ENCODE measurements at places on chromosomes 7 and 10.

GRCh38 chr7:129144095-129144833 lies at the start of gene TSPAN33:
Gene TSPAN33, plus strand, starts transcription at chr7:129144707. Its CDS starts 274 bp downstream, at chr7:129144981.
- peak; percentile 65 for DNase-seq

DNA sequence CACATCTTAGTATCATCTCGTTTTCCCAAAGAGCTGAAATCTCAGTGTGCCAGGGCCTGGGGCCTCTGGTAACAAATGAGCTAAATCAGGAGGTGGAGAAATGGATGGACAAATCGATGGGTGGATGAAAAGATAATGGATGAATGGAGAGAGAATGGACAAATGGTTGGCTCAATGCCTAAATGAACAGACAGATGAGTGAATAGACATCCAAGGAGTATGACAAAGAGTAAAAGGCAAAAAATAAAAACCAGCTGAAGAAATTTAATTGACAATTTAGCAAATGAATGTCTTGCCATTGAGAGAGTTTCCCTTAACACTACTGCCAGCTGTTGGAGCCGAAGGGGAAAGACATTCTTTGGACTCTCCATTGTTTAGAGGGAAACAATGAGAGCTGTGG lies 8.0 kb downstream of the SYCE1 start:
- no peak for DNase-seq

DNA sequence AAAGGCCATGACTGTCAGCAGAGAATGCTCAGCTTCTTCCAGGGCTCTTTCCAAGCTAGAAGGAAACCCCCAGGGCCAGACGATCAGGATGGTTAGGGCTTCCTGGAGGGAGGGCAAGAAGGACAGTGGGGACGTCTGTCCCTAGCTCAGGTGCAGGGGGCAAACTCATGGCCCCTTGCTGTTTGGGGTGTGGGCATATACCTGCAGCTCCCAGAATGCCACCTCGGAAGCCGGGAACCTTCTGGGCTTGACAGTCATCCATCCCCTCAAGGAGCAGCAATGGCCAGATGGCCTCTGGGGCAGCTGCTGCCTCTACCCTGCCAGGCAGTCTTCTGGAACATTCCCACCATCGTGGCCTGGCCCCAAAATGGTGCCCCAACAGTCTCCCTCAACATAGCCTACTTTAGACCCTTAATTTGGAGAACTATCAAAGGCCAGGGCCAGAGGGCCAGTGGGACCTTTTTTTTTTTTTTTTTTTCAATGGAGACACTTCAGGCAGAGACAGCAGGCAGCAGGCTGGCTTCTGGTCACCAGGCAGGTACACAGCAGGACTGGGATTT lies 40.2 kb upstream of the ZMIZ1 start:
- no peak for DNase-seq

- no peak for DNase-seq
Observed at GRCh38 chr7:83739527-83739926, 90.6 kb upstream of the SEMA3E start.

DNA sequence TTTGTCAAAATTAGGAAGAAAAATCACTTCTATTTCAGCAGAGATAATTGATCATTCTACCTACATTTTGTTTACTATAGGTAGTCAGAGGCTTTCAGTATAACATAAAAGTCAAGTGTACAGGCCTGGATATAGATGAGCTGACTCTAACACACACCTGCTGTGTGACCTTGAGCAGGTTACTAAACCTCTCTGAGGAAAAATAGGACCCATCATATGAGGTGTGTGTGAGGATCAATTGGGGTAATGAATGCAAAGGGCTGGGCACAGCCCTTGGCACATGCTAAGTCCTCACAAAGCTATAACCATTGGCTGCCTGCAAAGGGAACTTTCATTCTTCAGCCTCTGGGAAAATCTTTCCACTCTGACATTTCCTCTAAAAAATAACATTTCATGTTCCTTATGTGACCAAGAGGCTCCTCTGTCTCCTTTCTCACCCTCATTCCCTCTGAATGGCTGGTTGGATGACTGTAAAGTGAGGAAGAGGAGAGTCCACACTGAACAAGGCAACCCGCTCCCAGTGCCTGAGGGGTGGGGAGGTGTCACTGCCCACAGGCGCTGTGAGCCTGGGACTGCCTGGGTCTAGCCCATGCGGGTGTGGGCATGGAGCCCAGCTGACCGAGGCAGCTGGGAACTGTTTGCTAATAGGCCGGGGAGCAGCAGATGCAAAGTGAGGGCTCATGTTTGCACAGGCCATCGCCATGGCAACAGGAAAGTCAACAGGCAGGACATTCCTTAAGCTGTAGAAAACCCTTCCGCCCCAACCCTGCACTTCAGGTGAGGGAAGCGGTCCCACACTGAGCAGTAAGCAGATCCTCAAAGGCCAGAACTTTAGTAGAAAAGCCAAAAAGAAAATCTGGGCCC lies 36.8 kb downstream of the MYOF start:
- no peak for DNase-seq

DNA sequence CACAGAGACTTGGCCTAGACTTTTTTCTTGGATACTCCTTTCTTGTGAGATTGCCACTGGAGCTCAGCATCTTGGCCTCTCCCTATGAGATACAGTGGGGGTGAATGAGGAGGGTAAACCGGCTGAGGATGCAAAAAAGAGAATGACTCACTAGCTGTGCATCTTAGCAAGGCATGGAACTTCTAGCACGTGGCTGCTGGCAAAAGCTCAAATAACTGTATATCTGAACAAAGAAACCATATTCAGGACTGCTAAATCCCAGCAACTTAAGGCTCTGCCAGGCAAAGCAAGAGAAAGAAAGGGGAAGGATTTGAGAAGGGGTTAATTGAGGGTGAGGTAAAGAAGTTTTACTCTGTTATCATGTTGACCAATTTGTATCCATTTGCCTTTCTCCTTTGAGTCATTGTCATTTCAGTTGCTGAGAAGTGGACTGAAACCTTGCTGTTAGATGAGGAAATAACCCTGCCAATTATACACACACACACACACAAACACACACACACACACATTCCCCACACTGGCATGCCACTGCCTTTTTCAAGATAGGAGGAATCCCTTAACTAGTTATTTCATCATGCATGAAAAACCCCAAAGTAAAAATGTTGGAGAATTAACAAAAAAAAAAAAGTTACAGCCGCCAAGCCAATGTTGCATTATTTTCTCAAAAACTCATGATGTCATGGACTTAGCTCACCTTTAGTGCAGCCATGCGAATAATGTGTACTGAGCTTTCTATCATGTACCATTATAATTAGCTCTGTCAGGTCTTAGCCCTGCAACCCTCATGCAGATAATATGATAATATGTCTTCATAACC lies 997.3 kb downstream of the LRMDA start:
- DNase-seq, result no peak

DNA sequence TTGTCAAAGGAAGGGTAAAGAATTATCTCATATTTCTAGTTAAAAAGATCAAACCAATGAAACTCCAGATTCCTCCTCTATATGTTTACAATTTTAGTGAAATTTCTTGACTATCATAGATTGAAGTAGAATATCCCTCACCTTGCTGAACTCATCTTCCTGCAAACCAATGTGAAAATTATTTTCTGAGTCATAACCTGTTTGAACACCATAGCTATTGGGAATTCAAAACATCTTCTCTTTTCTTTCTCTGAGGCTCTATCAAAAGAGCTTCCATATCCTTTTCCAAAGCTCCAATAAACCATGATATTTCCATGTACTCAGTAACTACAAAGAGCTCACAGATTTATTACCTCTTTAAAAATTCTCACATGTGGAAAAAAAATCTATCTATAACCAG lies 134.3 kb downstream of the DOCK4 start:
- DNase-seq, result no peak

GRCh38 chr10:5563991-5564536 lies 39.3 kb downstream of the CALML3 start:
- DNase-seq, result peak; percentile 46

DNA sequence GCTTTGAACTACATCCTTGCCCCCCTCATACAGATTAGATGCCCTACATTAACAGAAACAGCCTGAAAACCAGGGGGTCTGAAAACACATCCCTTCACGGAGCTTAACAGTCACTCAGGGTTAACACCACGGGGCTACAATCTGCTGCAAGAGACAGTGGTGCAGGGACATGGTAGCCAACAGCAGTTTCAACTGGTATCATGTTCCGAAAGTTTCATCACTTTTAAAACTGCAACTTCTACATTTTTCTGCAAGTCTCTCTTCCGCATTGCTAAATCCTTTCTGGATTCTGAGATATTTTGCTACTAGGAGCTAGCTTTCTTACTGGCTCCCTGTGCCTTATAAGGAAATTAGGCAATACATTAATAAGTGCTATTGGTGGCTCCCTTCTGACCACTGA lies 92.6 kb downstream of the JAZF1 start:
- no peak for DNase-seq

- no peak for DNase-seq
Observed at GRCh38 chr10:112295853-112296830, 12.9 kb downstream of the TECTB start.

DNA sequence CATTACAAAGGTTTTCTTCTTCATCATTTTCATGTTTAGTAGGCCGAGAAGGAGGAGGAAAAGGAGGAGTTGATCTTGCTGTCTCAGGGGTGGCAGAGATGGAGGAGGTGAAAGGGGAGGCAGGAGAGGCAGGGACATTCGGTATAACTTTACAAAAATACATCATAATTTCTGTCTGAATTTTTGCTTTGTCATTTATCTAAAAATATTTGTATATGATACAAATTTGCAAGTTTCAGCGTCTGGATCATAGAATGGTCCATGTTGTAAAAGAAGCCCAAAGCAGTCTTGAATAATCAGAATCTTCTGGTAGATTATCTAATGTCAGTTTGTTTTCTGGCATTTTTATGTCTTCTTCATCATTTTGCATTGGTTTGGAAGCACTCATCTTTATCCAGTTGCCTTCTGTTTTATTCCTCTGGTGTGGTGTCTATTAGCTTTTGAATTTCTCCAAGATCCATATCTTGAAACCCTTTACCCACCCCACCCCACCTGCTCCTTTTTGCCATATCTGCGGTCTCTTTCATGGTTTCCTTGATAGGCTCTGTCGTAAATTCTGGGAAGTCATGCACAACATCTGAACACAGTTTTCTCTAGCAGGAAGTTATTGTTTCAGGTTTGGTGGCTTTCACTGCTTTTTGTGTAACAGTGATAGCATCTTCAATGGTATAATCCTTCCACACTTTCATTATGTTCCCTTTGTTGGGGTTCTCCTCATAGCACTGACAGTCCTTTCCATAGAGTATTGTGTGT lies 95.0 kb downstream of the ST7 start:
- DNase-seq, result peak; percentile 38

DNA sequence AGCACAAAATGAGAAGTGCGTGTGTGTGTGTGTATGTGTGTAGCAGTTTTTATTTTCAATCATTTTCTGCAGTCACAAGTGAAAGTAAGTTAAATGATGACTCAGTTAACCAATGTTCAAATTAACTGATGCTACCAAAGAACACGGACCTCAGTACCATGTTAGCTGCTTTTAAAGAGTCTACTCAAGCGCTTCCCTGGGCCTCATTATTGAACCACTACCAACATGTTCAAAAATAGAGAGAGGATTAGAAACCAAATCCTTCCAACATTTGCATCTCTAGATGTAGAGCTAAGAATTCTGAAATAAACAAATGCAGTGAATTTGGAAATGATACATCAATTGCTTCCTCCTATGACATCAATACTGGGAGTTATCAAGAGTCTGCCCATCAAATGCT lies at the start of gene TAS2R39:
Gene TAS2R39, plus strand, starts transcription at position 396 of the 400 bp plus-strand sequence. Its CDS starts 0 bp downstream, at position 396.
- no peak for DNase-seq

- no peak for DNase-seq
Observed at GRCh38 chr7:139743967-139744767, 33.6 kb downstream of the HIPK2 start.

- no peak for DNase-seq
Observed at GRCh38 chr7:11810043-11810625, 21.9 kb downstream of the THSD7A start.

GRCh38 chr10:121696854-121697253 lies 98.6 kb upstream of the FGFR2 start:
- peak; percentile 16 for DNase-seq

- DNase-seq, result no peak
Observed at GRCh38 chr7:126040114-126041045, 1110.8 kb upstream of the POT1 start.

DNA sequence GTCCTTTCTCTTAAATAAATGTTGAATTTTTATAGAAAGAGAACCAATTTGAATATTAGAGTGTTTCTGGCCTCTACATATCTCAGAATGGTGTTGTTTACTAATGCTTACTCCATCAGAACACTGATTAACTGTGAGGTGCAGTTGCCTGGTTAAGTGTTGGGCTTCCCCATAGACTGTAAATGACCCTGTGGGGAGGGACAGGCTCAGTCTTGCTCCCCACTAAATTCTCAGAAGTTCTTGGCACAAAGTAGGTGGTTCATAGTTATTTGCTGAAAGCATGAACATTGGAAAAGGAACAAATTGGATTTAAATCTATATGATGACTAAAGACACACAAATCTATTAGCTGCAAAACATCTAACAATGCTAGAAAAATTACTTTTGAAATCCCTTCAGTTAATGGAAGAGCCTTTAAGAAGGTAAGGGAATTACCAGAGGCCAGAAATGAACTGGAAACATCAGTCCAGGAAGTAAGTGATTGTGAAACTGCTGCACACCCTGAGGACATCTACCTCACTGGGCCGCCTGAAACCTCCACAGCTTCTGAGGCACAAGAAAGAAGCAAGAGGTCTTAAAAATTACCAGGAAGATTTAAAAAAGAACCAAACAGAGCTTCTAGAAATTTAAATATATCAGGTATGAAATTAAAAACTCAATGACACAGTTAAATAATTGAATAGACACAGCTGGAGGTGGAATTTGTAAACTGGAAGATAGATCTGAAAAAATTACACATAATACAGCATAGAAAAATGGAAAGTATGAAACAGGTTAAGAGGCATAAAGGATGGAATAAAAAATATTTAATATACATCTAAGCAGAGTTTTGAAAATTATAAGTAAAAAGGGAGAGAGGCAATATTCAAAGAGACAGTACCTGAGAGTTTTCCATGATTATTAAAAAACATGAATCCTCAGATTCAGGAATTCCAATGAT lies 17.8 kb upstream of the COMTD1 start:
- no peak for DNase-seq

GRCh38 chr7:111009526-111010040 lies 81.3 kb upstream of the LRRN3 start:
- DNase-seq, result no peak

GRCh38 chr7:151439855-151440798 lies at the start of gene CRYGN:
Gene CRYGN, minus strand, starts transcription at chr7:151440141. Its CDS starts 224 bp downstream, at chr7:151439917.
- DNase-seq, result no peak

GRCh38 chr10:9012312-9012711 lies 957.8 kb downstream of the GATA3 start:
- DNase-seq, result no peak

DNA sequence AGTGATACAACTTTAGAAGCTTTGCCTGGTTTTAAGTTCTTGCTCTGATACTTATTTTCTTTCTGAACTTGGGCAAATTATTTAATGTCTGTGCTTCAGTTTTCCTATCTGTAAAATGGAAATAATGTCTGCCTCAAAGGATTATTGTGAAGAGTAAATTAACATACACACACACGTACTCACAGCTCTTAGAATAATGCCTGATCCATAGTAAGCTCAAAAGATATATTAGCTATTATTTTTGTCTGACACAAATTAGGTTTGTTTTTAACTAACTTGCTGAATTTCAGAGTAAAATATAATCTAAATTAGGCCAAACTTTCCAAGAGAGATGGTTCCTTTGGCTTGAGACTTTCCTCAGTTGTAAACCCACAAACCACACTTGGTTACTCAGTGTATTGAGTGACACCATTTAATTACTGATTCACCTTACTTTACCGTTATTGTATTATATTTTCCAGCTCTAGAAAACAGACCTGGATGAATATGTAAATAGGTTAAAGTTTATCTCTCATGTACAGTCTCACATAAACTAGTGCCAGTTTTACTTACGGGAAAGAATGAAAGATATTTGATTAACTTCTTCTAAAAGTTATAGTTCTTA lies 50.4 kb downstream of the VTI1A start:
- no peak for DNase-seq

GRCh38 chr7:106112118-106112971 lies at the start of gene SYPL1:
Gene SYPL1, minus strand, starts transcription at chr7:106112312. Its CDS starts 104 bp downstream, at chr7:106112208.
- peak; percentile 93 for DNase-seq

Data from activated CD4-positive, alpha-beta T cell treated with anti-CD3 and anti-CD28 coated beads, Interleukin-2, amount 50 U/mL, for 16 hours (primary cell).